ENCODE measurements at places on chromosomes 7 and 10. TPM values are rescaled to one million over a fixed set of nuclear protein-coding genes. Genes with fewer than 3 reads are reported as not detected.

Gene PPP1R17
- polyA plus RNA-seq = not detected

DNA sequence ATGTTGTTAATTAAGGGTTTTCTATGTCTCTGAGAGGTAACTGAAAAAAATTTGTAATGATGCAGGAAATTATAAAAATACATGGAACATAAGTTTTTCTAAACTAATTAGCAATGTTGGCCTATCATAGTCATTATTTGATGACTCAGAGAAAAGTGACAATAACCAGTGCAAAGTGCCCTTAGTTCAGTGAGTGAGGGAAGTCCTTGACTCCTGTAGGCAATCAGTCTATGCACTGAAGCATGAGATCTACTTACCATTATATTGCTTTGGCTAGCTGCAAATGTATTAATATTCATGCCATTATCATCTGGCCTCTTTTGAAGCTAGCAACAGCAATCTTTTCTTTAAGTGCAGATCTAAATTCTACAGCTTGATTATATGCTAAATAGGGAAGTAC, 40.6 kb downstream of the CCDC172 start:
- no peak for DNase-seq

DNA sequence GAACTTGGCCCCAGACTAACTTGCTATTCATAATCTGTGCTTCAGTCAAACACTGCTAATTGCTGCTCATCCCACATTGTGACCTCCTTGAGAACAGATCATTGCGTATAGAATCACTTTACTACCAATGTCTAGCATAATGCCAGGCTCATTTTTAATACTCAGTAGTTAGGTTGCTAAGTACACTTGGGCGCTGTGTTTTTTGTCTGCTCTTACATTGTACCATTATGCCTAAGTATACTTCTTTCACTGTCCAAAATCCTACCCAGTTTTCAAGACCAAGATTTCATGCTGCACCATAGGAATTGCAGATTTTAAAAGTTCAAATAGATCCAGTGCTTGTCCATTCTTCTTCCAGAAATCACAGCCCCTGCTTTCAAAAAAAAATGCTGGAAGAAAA, 32.8 kb upstream of the TMEM106B start:
- no peak for DNase-seq

DNA sequence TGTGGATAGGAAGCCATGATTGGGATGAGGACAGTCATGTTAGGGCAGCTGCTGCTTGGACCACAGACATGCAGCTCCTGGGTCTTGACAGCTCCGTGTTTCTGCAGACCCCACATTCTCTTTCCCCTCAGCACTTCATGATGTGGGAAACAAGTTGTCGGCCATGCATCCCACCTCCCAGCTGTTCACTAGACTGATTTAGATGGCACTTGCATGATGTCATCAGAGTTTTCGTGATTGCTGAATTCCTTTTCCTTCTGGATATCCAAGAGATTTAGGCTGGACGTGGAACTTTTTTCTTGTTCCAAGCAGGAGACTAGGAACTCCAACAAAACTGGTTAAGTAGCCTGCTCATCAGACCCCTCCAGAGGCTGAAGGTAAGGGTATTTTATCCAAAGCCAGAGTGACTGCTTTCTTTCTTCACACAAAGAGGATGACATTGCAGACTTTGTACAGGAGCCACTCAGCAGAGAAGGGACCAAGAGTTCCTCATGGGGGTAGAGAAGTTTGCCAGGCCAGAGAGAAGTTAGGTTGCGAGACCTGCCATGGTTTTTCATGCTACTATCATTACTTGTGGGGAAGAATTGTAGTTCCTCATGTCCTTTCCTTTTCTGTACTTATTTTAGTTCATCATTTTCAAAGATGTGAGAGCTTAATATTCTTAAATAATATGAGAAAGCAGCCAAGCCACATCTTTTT, 117.7 kb upstream of the GJD4 start:
- no peak for DNase-seq

DNA sequence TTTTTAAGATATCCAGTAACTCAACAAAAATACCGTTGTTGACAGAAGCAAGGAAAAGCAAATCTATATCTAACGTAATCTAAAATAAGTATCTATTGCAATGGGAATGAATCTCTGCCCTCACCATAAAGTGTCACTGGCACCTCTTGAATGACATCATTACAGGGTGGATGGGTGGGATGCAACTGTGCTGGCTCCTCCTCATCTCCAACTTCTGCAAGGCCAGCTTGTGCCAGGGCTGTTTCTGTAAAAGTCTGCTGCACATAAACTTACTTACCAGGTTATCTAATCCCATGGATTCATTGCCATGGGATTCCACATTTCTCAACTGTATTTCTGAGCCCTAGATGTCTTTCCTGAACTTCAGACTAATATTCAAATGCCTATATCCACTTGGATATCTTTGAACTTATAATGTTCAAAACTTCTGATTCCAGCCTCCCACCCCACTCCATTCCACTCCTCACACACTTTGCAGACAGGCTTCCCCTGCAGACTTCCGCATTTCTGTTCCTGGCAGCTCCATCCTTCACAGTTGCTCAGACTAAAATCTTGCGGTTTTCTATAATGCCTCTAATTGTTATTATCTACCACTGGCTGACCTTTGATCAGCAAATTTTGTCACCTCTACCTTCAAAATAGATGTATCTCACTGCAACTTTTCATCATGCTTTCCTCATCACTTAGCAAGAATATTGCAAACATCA, 10.7 kb downstream of the FGL2 start:
- DNase-seq = no peak

- no peak for DNase-seq
Observed at GRCh38 chr10:77514870-77515269, 122.7 kb downstream of the KCNMA1 start.

GRCh38 chr10:104893701-104894100, 252.6 kb downstream of the SORCS3 start:
- DNase-seq = no peak

GRCh38 chr10:128297709-128298378, 171.6 kb upstream of the MKI67 start:
- no peak for DNase-seq

Gene TDRD1
- polyA plus RNA-seq = not detected

Gene MUC3A
- polyA plus RNA-seq = not detected

Data from immature natural killer cell (primary cell).